HFF-Myc (cell line): ENCODE measurements at places on chromosomes 1 and 21.

GRCh38 chr1:170284951-170285350 lies 139.2 kb downstream of the NTMT2 start:
- no peak for DNase-seq

GRCh38 chr1:114558544-114558943 lies 22.9 kb downstream of the BCAS2 start:
- DNase-seq = no peak

GRCh38 chr21:40152476-40152875 lies 285.2 kb downstream of the PCP4 start:
- DNase-seq = no peak

DNA sequence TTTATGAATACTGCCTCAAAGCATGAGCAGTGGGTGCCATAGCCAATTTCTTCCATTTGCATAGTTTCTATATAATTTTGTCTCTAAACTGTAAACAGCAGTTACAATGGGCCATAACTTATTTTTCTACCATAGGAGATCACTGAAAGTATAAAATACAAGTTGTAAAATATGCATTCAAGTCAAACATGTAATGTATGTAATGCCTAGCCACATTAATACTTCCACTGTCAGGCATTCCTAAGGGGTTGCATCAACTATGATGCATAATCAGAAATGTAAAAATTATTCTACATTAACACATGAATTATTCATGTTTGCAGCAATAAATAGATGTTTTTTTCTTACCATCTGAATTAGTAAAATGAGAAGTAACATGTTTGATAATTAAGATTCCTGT lies 560.3 kb upstream of the ZP4 start:
- no peak for DNase-seq

DNA sequence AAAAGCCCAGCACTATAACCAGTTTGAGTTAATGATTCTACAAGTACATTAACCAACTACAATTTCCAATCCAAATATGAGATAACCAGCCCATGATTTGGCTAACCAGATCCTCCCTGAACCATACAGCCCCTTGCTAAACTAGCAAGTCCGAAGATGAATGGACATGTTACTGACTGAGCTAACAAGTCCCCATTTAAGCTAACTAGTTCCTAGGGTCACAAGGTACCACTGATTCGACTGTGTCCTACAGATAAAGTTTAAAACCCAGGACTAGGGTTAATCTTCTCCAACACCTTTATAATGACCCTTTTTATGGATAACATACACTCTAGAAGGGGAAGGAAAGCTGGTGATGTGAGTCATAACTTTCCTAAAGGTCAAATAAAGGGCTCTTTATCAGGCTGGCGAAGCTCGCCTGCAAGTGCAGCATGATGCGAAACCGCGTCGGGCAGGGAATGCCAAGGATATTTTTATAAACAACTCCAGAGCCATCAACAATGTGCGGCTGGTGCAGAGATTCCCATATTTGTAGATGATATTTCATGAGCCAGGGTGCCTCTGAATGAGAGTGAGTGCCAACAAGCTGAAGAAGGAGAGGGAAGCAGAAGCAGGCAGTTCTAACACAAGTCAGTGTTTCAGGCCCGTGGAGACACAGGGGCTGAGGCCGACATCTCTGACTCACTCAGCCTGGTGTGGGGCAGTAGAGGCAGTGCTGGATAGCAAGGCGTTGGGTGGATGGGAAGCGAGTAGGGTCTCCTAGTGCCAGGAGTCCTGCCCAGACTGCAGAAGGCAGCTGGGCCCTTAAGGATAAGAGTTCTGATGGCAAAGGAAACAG lies 75.6 kb upstream of the ROR1 start:
- DNase-seq = no peak

DNA sequence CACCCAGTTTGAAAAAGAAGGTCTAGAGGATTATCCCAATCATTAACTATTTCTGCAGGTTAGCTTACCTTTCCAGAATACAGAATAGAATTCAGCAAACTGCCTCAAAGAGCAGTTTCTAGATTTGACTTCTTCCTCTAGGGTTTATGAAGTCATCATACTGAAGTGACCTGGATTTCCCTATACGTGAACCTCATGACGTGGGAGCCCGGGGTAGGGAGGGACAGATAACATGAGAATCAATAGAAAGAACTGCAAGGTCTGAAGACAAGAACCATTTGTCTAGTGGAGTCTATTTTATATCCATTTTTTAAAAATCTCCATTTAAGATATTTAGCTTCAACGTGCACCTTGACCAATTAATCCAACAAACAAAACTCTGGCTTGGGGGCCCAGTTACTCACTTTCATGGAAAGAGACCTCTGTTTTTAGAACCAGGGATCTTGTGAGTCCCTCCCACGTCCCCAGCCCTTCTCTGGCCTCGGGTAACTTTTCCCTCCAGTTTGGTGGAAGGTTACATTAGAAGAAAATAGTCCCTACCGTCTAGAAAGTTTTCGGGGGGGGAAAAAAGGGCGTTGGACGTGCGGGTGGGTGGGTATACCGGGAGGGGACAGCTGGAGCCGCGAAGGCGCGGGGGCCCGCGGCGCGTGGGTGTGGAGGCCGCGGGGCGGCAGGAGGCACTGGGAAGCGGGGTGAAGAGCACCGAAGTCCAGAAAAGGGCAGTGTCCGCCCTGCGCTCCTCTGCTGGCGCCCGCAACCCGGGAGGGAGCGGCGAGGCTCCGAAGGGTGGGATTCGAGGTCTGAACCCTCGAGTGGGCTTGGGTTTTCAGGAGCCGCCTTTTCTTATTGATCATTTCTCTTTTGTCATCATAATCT lies 13.8 kb upstream of the POGZ start:
- no peak for DNase-seq

DNA sequence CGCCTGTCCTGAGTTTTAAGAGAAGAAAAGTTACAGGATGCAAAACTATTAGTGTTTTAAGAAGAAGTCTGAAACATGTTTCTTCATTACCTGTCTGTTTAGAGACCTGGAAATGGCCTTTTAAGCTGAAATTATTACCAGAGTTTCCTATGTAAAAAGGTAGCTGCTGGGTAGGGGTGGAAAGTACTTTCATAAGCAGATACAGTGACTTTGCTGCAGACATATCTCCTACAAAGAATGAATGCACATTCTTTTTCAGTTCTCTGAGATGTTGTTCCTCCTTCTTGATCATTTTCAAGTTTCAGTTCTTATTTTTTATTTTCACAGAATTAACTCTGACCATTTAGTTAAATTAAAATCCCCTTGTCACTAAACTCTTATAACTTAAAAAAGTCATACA lies 1329.6 kb downstream of the KCNT2 start:
- DNase-seq = no peak

DNA sequence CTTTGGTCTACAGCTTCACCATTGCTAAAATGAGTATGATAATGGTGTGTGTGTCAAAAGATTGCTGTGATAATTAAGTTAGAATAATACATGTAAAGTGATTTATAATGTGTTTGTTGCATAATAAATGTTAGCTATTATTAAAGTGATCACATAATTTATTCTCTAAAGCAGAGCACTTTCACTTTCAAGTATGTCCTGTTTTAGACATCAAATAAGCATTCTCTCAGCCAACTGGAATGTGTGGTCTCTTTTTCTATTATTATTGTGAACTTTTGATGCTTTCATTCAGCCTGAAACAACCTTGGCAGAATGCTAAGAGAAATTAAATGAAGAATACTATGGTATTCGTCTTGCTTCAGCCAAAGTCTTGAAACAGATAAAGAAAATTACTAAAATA lies 102.8 kb upstream of the COL11A1 start:
- DNase-seq = no peak

DNA sequence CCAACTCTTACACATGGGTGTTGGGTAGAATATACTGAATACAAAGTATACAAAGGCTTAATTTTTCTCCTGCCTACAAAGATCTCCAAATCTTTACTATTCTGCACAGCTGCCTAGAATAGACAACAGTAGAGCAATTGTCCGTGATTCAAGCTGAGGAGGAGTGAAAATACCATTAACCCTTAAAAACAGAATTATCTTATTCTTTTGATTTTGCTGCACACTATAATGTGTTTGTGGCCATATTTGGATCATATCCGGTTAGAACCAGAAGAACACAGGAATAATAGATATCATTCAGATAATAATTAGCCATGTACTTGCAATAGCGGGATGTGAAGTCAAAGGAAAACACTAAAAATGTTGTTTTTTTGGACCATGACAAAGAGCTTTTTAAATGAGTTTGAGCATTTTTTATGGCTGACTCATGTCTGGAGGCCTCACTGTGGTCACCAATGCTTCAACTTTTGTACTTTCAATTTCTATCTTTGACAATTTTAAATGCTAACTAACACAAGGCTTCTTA lies 197.6 kb upstream of the FOXD3 start:
- peak; percentile 27 for DNase-seq

DNA sequence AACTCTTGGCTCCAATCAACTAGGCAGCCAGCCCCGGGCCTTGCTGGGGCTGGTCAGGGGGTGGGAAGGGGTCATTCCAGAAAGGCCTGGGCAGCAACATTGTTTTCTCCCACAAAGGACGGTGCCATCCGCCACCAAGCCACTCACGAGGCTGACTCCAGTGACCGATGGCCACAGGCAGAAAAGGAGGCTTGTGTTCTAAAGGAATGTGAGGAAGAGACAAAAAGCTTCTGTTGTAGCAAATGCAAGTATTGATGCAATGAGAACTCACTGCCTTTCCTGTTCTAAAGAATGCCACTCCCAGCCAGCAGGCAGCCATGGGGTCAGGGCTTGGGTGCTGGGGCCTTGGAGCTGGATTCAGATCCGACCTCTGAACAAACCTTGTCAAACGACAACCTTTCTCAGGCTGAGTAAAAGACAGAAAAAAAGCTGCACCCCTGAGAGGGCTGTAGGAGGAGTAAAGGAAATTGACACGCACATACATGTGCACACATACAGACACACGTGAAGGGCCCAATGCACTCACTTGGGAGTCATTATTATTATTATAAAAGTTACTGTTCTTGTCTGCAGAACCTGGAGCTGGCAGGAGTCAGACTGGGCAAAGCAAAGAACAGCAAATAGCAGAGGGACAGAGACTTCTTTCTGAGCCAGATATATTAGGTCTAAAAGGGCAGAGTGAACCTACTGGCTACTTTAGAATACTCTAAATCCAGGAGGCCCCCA lies 13.9 kb upstream of the PRMT2 start:
- no peak for DNase-seq

DNA sequence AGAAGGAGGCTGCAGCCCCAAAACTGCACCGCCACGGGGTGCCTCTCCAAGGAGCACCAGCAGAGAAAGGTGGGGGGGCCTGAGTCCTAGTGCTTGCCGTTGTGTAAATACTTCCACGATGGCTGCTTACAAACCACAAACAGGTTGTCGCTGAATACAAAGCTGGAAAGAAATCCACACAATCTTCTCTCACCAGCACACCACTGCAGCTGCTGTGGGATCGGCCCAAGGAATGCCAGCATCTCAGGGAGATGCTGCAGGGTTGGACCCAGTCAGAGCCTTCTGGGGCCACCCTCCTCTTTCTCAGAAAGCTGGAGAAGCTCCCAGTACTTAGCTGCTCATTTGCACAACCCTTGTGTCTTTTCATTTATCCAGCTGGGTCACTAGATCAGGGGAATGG lies 3.0 kb upstream of the S100A14 start:
- no peak for DNase-seq

DNA sequence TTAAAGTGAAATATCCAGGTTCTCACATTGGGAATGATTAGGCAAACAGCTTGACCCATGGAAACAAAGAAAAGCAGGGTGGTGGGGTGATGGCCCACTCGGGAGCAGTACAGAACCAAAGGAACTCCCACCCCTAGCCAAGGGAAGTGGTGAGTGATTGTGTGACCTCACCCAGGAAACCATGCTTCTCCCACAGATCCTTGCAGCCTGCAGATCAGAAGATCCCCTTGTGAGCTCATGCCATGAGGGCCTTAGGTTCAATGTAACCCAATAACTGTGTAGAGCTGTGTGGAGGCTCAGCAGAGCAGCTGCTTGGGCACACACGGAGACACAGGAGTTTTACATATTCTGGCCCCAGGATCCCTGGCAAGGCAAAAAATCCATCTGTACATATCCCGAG lies 311.8 kb upstream of the DPYD start:
- DNase-seq = no peak

DNA sequence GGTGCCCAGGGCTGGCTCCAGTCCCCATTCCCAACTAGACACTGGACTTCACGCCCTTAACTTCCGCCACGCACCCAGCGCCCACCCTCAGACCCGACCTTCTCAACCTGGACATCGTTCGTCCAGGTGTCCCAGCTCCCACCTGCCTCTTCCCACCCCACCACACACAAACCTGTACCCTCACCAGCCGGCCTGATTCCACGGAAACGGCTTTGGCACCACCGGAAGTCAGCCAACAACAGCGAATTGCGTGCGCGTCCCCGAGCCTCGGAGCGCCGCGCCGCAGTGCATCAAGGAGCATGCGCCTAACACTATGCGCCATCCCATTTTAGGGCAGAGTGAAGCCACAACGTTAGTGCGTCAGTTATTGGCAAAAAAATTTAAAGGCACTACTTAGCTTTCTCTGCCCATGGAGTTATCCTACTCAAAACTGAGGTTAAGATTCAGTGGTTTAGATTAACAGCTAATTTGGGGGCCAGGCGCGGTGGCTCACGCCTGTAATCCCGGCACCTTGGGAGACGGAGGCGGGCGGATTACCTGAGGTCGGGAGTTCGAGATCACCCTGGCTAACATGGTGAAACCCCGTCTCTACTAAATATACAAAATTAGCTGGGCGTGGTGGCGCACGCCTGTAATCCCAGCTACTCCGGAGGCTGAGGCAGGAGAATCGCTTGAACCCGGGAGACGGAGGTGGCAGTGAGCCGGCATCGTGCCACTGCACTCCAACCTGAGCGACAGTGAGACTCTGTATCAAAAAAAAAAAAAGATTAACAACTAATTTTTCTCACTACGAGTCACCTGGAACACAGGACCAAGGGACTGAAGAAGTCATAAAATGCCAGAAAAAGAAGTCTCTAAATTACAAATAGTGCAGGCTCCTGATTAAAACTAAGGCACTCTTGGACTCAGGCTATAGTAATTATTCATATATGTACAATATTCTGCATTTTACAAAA lies at the start of gene GON4L:
TSS of gene GON4L (minus strand) at position 240 of the 956 bp plus-strand sequence. CDS start 3,434 bp downstream, outside the sequence.
- DNase-seq = peak; percentile 81

- no peak for DNase-seq
These were observed 2.6 kb downstream of the SERINC2 start for GRCh38 chr1:31415658-31416057.

GRCh38 chr1:103106426-103107341 lies 1.6 kb downstream of the COL11A1 start:
- no peak for DNase-seq

- no peak for DNase-seq
These were observed 17.8 kb downstream of the COPA start for GRCh38 chr1:160325252-160325651.

DNA sequence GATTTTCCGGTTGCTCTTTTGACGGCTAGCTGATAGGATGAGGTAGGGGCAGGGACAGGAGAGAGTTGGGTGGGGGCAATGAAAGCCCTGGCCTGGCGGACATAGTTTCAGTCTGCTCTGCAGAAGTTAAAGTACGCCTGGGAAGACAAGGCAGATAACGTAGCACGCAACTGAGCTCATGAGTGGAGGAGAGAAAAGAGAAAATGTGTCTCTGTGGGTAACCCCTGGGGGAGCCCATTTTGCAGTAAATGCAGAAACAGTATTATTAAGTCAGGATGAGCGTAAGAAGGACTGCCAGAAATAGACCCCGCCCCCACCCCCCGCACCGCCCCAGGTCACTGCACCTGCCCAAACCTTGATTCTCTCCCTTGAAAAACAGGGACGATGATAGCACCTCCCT lies 51.7 kb upstream of the TARBP1 start:
- DNase-seq = no peak
